ENCODE measurements at places on chromosomes 7 and 10.

GRCh38 chr10:35203745-35204144, 77.1 kb downstream of the CREM start:
- no peak for DNase-seq

- DNase-seq, result no peak
Observed at GRCh38 chr10:117552156-117552631, 9.6 kb downstream of the EMX2 start.

GRCh38 chr7:41882745-41883420, 180.0 kb upstream of the INHBA start:
- DNase-seq, result no peak

- DNase-seq, result no peak
Observed at GRCh38 chr7:155207326-155208002, 90.2 kb upstream of the INSIG1 start.

- DNase-seq, result no peak
Observed at GRCh38 chr7:37076668-37077067, 352.4 kb upstream of the AOAH start.

- no peak for DNase-seq
Observed at GRCh38 chr7:152411389-152411788, 24.4 kb downstream of the KMT2C start.

DNA sequence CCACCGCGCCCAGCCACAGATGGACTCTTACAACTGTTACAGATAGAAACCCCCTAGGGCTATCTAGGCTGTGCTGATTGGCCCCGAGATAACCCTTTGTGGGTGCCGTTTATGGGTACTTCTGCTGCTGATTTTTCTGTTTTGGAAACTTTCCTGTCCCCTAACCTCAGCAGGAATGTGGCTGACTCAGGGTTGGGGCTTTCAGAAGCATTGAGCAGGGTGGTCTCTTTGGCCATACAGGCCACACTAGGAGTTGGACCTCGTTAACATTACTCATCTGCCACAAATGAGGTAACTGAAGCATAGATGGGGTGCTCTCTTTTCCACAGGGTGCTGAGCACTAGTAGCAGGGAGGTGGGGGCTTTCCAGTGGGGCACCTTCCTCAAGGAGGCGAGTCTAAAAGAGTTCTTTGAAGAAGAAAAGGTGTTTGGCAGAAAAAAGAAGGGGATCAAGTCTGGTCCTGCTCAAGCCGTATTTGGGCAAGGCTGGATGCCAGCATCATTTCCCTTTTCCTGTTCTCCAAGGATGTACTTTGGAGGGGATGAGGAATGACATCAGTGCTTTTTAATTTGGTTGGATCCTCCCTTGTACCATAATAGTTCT, 6.4 kb downstream of the ZSCAN25 start:
- no peak for DNase-seq

- DNase-seq, result no peak
Observed at GRCh38 chr7:141590666-141591065, 39.5 kb downstream of the AGK start.

- DNase-seq, result no peak
Observed at GRCh38 chr7:128004623-128005022, 26.6 kb downstream of the LRRC4 start.

DNA sequence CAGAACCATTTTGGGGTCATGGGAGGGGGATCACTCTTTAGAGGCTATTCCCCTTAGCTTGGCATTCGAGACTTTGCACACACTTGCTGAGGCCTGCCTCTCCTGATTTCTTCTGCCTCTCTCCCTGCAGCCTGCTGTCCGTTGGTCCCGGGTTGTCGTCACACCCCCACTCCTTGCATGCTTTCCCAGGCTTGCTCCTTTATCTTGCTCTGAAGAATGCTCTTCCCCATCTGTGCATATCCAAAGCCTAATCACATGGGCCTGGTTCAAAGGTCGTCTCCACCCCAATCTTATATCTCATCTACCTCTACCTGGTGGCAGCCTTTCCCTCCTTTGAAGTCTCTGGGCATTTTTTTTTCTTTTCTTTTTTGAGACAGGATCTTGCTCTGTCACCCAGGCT, 24.3 kb upstream of the EMX2 start:
- DNase-seq, result no peak

DNA sequence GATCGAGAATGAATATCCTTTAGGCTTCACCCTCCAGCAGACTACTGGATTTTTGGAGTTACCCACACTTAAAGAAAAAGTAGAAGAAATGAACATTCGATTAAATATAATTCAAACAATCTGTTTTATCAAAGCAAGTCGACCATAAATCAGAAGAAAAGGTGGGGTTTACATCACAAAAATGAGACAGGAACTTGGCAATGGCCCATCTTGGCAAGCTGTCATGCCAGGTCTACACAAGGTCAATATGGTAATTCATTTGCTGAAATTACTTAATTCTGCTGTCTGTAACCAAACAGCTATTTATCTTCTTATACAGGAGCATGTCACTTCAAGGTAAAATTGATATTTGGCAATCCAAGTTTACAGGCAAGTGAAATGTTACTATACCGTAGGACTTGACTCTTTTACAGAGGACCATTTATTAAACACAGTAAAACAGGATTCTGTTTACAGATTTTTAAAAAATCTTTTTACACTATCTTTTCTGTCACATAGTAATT, 640.6 kb upstream of the NRP1 start:
- DNase-seq, result no peak

DNA sequence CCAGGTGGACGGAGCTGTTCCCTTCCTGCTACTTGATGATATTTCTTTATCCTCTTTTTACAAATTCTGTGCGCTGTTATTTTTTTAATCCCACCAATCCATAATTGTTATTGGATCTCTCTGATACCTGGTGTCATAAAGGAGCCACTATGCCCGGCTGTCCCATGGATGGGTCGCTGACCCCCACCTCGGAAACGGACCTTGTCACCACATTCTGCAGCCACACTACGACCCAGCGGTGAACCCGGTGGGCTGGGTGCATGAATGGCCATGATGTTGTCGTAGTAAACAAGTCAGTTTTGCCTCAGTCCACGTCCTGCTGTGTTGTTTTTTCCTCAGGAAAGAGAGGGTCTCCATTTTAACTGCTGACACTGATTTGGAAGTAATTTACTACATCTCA, 112.2 kb downstream of the PKD1L1 start:
- no peak for DNase-seq

- no peak for DNase-seq
Observed at GRCh38 chr7:17448479-17449423, 150.3 kb downstream of the AHR start.

DNA sequence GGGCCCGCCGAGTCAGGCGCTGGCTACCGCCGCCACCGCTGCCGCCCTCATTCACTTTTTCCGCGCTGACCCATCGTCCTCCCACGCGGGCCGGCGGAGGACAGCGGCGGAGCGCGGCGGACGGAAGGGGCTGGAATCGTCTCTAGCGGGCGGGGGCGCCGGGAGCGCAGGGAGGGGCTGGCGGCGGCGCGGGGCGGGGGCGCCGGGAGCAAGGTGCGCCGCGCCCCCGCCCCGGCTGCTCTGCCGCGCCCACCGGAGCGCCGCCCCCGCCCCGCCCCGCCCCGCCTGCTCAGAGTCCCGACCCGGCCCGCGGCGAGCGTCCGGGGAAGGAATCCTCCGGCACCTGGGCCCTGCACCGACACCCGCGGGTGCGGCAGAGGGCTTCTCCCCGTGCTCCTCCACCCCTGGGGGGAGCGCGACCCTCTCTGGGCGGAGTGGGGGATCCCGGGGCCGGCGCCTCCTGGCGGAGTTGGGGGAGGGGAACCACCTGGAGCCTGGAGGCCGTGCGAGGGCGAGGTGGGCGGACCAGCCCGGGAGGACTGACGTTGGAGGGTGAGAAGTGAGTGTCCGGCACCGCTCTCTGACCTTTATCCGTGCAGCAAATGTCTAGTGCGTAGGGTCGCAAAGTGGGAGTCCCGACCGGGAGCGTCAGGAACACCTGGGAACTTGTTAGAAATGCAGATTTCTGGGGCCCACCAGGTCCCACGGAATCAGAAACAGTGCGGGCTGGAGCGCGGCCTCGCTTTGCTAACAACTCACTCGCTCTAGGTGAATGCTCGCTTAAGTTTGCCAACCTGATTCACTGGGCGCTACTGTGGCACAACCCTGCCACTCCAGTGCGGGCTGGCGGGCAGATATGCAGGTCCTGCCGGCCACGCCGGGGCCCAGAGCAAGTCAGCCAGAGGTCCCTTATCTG, at the start of gene COBL:
Gene COBL (minus strand): TSS at position 144 of the 916 bp plus-strand sequence. CDS start 176 bp downstream, outside the sequence.
- DNase-seq, result no peak

GRCh38 chr7:149060156-149060555, 30.4 kb downstream of the ZNF786 start:
- DNase-seq, result no peak

DNA sequence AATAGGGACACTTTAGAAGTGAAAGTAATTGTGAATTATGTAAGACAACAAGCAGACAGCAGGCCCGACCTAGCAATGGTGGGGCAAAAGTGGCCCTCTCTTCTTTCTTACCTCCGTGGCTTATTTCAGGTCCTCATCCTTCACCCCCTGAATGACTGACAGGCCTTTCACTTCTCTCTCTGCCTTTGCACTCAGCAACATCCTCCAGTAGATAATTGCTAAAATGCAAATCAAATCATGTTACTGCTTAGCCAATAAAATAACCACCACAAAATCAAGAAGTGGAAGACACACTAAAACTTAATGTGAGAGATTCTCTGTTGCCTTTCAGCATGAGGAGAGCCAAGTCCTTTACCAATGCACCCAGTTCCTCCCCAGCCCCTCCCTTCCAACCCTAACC, 274.6 kb upstream of the ZNF32 start:
- DNase-seq, result no peak

DNA sequence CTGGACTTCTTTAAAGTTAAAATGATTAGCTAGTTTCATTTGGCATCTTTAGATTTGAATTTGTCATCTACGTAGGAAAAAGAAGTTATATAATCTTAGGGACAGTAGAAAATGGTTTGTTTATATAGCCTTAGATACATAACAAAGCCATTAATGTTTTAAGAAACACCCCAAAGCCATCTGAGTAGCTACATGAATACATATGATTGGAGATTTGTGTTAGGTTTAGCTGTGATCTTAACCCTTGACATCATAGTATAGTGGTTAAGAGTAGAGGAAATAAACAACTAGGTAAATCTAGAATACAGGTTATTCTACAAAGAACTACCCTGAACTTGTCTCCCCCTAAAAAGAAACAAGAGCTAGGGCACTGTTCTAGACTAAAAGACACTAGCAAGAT, 18.1 kb downstream of the SAMD8 start:
- DNase-seq, result no peak

DNA sequence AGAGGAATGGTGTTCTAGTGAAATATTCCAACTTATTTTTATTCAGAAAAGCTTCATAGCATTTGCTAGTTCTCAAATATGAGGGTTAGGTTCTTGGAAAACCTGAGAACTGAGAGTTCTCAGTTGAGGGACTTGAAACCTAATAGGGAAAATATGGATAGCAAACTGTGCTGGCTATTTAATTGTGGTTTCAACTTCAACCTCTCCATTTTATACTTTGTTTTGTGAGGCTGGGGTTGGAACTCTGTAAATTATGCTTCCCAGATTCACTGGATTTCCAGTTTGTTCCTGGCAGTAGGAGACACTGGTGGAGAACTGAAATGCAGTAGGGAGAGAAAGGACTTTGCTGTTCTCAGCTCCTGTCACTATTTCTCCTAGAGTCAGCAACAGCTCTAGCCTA, 52.7 kb downstream of the CDK14 start:
- DNase-seq, result no peak
